ENCODE measurements at places on chromosomes 16 and 17.

DNA sequence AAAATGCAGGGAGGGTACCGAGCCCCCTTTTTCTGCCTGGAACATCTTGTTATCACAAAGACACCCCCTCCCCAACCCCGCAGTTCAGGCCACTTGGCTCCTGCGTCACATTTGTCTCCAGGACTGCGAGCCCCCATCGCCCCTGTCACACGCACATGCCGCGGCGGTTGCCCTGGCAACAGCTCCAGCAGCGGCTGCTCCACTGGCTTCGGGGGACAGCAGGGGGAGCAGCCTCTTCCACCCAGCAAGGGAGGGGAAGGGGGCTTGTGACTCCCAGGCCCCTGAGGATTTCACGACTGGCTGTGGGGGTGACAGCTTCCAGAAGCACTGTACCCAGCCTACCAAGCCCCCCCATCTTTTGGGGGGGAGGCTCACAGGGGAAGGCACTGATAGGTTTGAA lies 2.6 kb downstream of the BAIAP3 start:
- DNase-seq: peak; percentile 66

DNA sequence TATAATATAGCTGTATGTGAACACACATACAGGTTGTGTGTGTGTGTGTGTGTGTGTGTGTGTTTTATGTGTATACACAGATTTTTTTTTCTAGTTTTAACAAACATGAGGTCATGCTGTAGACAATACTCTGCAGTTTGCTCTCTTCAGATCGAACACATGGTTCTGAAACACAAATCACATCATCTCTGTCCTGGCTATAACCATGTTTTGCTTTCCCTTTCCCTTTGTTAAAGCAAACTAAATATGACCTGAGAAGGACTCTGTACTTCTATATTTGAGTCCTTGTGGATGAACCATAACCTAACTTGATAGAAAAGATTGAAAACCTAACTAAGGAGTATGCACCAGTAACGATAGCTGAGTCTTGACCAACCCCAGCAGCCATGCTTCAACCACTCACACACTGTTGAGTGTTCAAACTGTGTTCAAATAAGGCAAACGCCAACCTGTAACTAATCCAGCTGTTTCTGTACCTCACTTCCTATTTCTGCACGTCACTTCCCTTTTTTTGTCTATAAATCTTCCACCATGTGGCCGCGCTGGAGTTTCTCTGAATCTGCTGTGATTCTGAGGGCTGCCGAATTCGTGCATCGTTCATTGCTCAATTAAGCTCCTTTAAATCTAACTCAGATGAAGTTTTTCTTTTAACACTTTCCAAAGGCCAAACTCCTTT lies 303.8 kb downstream of the HS3ST3B1 start:
- no peak for DNase-seq

DNA sequence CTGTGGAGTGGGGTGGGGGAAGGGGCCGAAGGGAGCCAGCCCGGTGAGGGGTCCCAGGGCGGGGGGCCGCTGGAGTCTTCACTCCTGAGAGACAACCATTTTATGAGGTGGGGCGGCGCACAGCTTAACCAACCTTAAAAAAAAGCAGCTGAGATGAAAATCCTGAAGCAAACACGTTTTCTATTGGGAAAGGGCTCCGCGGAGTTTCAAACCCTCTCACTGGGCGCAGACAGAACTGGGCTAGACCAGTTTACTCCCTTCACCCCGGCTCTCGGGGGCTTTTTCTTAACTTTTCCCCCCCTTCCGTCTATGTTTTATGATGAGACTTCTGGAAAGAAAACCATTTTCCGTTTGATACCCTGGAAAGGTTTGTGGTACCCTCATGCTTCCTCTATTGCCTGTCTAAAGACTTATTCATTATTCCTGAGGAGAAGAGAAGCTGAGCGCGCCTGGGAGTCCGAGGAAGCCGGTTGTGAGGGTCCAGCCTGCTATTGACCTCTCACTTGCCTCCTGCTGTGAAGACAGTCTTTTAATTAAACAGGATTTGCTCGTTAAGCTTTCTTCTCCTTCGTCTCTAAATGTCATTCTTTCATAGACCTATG lies 482 bp upstream of the SSH2 start:
- peak; percentile 53 for DNase-seq

- DNase-seq: no peak
Measured at GRCh38 chr17:44941712-44942331, 5.8 kb downstream of the KIF18B start.

GRCh38 chr17:53032861-53033271 lies 789.9 kb upstream of the KIF2B start:
- DNase-seq: no peak

DNA sequence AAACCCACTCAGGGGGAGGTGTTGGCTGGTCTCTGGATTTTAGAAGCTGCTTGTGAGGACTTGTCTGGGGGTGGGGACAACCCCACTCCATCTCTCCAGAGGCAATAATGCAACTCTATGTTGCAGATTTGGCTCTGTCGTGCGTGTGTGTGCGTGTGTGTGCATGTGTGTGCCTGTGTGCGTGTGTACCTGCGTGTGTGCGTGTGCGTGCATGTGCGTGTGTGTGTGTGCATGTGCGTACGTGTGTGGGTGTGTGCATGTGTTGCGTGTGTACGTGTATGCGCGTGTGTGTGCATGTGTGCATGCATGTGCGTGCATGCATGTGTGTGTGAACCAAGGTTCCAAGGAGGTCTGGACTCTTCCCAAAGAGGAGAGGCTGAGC lies 120.4 kb upstream of the LHX1 start:
- DNase-seq: no peak

GRCh38 chr16:59328961-59329360 lies 594.8 kb upstream of the GOT2 start:
- DNase-seq: no peak

DNA sequence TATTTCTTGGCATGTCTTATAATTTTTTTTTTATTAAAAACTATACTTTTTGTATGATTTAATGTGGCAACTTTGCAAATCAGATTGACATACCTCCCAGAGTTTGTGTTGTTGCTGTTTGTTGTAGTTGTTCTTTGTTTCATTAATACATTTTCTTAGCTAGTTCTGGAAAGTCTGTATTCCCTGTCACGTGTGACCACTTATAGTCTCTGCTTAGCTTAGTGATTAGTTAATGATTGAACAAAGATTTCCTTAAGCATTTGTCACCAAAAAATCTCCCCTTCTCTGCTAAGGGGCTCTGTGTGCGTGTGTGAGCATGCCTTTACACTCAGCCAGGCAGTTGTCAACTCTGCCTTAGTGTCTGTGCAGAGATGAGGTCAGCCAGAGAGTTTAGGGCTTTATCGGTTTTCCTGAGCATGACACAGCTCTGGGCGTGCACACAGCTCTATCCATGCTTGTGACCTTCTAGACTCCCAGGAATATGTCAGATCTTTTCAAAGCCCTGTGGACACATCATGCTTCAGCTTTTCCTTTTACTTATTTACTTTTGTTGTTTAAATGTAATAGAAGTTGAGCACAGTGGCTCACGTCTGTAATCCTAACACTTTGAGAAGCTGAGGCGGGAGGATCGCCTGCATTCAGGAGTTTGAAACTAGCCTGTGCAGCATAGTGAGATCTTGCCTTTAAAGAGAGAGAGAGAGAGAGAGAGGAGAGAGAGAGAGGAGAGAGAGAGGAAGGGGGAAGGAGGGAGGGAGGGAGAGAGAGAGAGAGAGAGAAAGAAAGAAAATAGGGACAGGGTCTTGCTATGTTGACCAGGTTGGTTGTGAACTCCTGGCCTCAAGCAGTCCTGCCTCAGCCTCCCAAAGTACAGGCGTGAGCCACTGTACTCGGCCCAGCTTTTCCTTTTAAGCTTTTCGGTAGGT lies 21.9 kb downstream of the DNAI2 start:
- DNase-seq: no peak

DNA sequence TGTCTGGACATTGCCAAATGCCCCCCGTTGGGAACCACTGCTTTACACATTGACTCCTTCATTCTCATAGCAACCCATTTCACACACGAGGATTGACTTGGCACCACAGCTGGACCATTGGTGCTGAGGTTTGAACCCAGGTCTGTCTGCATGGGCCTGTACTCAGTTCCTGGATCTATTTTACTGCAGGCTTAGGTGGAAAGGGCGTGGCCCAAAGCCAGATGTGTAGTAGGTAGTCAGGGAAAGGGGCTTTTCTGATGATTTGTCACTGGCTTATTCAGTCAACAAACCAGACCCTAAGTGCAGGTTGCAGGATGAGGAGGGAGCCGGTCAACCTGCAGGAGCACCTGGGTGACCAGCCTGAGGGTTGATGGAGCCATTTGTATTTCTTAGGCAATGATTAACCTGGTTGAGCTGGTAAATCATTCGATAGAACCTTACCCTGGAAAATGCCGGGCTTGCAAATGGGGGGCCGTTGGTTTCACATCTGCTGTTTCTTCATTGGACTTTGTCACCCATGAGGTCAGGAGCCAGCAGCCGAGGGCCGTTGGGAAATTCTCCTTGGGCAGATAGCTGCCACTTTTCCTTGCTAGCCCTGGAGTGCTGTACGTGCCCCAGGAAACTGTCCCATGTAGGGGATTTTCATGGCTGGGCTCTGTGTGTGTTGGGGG lies 104.4 kb downstream of the CMIP start:
- DNase-seq: no peak

DNA sequence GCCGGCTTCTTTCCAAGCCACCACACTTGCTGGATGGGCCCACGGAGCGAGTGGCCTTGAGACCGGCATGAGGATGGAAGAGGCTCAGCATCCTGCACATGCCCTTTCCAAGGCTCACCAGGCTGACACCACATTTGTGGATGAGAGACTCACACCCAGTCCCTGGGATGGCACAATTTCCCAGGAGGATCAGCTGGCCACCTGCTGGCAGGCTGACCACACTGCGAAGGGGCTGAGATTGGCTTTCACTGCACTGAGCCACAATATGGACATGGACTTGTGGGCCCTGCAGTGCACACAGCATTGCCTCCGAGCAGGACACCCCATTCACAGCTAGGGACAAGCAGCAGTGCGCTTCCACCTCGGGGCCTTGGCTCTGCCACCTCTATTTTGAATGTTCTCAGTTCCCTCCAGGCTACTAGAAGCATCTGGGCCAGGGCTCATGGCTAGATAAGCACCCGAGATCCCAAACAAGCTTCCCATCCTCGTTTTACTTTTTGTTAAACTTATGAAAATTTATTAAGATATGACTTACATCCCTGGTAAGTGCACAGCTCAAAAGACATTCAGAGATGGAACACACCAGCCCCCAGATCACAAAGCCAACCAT lies 25.3 kb upstream of the KSR1 start:
- no peak for DNase-seq

GRCh38 chr17:60671482-60671881 lies 6.2 kb upstream of the BCAS3 start:
- no peak for DNase-seq

DNA sequence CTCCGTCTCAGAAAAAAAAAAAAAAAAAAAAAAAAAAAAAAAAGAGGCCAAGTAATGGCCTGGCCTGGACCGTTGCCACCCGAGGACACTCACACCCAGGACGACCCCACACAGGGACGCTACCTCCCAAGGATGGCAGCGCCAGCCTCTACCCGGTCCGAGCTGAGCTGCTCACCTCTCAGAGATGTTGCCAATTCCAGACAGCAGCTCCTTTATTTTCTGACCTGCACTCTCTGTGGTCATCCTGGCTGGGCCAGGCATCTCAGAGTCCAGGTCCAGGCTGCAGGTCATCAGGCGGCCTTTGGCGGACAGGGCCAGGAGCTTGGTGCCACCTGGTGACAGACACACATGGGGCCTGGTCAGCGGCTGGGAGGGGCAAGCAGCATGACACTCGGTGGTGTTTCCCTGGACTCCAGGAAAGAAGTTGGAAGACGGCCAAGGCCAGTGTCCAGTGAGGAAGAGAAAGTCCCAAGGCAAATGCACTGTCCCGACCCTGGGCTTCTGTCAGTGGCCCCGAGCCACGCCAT lies 3.1 kb downstream of the FAAP100 start:
- no peak for DNase-seq

DNA sequence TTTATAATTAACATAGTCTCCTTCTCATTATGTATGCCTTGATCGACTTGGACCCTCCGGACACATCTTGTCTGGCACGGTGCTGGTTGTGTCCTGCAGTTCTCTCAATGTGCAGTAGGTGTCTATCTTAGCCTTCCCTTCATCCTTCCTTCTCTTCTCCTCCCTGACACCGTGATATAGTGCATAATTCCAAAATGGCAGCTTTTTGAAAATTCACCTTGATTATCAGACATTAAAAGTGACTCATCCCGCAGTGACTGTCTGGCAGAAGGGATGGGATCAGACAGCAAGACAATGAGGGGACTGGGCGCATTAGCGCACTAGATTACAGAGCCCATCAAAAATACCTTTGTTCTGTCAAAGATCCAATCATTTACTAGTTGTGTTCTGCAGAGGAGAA lies 70.0 kb upstream of the PMFBP1 start:
- DNase-seq: peak; percentile 3

- DNase-seq: no peak
Measured at GRCh38 chr17:34622862-34623623, 43.7 kb downstream of the TMEM132E start.

DNA sequence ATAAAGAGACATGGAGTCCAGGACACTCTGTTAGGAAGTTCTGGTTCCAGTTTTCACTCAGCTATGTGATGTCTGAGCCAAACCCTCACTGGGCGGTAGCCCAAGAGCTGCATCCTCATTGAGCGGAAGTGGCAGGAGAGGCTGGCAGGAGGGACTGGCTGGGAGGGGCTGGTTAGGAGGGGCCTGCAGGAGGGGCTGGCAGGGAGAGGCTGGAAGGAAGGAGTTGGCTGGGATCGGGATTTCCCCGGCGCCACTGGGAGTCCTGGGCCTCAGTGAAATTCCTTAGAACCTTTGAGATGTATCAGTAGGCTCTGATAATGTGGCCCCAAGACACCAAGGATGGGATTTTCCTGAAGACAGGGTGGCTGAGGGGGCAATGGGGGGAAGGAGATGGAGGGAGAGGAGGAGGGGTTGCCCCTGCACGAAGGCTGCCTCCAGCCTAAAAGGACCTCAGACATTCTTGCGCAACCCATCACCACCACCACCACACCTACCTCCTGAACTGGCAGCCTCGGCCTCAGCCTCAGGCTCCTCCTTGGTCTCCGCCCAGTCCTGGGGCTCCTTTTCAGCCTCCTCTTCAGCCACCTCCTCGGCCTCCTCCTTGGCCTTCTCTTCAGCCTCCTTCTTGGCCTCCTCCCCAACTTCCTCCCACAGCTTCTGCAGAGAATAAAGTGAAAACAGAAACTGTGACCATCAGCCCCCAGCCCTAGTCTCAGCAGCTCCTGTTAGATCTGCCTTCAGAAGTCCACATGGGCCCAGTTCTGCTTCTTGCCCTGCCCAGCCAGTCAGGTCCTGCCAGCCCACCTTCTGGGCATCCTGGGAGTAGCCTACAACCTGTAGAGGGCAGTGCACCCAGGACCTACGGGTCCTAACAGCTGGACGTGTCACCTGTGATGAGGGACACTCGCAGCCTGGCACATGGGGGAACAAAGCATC lies 31.7 kb downstream of the CNGB1 start:
- DNase-seq: no peak

All from anterior cingulate cortex (tissue), 58 donors.